ENCODE measurements at places on chromosomes 5 and 9.

DNA sequence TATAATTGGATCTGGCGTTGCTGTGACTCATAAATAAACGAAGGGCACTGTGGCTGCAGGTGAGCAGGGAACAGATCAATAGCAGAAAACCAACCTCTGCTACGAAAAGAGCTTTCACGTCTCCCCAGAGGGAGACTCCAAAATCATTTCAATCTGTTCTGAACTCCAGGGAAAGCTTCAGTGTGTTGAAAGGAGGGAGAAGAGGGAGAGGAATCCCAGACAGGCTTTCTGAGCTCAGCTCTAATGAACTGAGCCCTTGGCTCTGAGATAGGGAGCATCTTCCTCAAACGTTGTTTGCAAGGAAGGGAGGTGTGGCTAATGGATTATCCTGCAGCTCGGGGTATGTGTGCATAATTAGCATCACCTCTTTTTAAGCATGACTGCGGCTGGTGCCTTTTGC is 288.0 kb upstream of the IRX4 start:
- no peak for DNase-seq

DNA sequence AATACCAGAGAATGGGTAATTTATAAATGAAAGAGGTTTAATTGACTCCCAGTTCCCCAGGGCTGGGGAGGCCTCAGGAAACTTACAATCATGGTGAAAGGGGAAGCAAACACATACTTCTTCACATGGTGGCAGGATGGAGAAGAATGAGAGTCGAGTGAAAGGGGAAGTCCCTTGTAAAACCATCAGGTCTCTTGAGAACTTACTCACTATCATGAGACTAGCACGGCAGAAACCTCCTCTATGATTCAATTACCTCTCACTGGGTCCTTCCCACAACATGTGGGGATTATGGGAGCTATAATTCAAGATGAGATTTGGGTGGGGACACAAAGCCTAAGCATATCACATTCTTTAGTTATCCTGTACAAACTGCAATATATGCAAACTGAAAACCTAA is 609.4 kb downstream of the MTRR start:
- no peak for DNase-seq

DNA sequence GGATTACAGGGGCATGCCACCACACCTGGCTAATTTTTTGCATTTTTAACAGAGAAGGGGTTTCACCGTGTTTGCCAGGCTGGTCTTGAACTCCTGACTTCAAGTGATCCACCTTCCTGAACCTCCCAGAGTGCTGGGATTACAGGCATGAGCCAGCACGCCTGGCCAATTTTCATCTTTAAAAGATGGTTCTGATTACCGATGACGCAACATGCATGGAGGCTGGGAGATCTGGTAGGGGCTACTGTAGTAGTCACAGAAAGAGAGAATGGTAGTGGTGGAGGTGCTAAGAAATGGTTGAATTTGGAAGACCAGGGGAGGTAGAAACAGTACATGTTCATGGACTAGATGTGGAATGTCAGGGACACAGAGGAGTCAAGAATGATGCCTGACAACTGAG is 22.4 kb upstream of the RETREG1 start:
- no peak for DNase-seq

DNA sequence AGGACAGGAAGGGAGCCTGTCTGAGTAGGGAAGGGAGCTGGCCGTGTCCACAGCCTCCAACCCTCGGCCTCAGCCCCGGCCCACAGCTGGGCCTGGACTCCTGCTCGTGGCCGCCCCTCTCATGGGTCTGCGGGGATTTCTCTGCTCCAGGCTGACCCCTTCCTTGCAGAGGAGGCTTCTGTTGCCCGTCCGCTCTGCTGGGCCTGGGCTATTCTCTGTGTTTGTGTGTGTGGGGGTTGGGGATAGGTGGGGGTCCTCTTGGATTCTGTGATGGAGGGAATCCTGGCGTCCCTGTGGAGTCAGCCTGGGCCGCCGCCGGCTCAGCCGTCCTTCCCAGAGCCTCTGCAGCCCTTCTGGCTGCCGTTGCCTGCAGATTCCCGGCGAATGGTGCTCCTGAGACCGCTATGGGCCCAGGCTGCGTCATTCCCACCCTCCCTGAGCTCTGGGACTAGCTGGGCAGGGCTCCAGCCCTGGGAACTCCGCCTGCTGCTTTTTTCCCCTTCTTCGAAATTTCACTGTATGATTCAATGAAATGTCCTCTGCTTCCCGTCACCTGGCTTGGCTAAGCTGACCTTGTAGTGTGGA is 64.2 kb downstream of the FGF18 start:
- DNase-seq: no peak

GRCh38 chr9:76218886-76219445 is 175.3 kb downstream of the RFK start:
- DNase-seq: no peak

- DNase-seq: no peak
These were observed 157.4 kb downstream of the TTLL11 start for GRCh38 chr9:121935739-121936138.

DNA sequence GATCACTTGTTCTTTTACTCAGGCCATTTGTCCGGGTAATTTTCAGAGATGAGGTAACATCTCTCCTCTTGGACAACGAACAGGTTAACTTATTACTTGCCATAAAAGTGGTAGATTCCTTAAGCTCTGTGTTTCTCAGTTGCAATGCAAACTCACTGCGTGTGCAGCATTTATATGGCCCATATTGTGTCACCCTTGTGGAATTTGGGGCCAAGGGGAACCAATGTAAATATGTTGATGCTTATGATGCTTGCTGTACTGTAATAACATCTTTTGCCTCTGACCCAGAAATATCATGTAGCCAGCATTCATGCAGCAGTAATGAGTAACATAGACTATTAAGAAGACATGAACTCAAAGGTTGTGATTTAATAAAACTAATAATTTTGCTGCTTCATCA is 175.8 kb downstream of the ADAMTS6 start:
- no peak for DNase-seq

- DNase-seq: no peak
These were observed 69.1 kb upstream of the GABRA1 start for GRCh38 chr5:161778796-161779195.

DNA sequence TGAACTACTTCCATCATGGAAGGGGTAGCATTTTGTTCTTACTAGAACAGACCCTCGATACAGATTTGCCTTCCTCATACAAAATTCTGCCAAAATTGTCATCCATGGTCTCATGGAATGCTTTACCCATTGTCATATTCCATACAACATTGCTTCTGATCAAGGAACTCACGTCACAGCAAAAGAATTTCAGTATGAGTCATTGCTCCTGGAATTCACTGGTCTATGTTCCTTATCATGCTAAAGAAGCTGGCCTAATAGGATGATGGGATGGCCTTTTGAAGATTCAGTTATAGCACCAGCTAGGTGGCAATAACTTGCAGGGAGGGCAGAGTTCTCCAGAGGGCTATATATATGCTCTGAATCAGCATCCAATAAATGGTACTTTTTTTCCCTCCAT is 18.2 kb upstream of the FNIP1 start:
- DNase-seq: no peak

DNA sequence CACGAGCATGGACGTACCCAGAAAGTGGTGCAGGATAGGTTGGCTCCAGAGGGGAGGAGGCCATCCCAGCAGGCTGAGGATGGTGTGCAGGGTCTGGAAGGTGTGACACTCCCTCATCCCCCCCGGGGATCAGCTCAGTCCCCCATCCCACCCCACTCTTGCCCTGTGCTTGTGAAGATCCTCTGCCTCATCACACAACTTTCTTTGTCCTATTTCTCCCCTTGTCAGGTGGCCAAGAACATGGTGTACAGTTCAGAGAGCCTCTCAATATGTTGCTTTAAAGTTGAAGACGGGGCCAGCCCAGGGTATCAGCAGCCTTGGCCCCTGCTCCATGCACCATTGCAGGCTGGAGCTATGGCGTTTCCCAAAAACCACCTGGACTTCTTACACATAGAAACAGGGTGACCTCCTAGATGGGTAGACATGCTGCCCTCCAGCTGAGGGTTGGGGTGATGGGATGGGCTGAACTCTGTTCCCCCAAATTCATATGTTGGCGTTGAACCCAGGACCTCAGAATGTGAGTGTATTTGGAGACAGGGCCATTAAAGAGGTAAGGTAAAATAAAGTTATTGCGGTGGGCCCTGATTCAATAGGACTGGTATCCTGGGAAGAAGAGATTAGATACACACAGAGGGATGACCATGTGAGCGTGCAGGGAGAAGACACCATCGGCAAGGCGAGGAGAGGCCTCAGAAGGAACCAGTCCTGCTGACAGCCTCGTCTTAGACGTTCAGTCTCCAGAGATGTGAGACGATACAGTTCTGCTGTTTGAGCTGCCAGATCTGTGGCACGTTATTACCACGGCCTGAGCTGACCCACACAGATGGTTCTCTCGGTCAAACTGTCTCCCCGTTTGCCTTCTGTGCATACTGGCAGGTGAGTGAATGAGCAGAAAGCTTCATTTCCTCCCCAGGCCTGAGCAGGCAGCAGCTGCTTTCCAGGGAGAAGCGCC is 272.5 kb downstream of the GADD45G start:
- DNase-seq: no peak

- no peak for DNase-seq
These were observed 584 bp upstream of the PIP5K1B start for GRCh38 chr9:68704498-68704813.

GRCh38 chr9:35905912-35906679 is at the start of gene HRCT1:
Gene HRCT1 (plus strand): TSS chr9:35906202. CDS start chr9:35906288, 86 bp downstream.
- DNase-seq: no peak

DNA sequence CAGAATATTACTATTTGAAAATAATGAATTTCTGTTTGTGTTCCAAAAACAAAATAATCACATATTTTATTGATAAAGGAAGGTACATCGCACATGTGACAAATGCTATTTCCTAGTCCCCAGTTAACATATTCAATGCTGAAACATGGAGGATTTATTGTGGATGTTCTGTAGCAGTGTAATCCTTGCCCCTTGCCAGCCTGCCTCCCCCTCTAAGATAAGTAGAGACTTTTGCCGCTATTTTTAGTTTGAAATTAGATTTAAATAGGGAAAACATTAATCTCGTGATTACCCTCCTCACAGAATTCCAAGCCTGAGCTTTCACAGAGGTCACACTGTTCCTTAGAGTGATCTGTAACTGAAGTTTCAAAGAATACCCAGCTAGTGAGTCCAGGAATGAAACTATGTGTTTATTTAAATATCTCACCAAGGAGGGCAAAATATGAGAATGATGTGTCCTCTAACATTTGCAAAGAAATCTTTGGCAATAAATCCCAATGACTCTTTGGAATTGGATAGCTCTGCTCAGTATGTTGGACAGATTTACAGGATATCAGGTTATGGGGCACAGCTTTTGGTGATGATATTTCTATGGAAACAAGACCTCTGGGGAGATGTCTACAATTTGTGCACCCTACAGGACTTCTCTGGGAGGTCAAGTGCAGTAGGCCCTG is 17.3 kb downstream of the CTXN3 start:
- no peak for DNase-seq

DNA sequence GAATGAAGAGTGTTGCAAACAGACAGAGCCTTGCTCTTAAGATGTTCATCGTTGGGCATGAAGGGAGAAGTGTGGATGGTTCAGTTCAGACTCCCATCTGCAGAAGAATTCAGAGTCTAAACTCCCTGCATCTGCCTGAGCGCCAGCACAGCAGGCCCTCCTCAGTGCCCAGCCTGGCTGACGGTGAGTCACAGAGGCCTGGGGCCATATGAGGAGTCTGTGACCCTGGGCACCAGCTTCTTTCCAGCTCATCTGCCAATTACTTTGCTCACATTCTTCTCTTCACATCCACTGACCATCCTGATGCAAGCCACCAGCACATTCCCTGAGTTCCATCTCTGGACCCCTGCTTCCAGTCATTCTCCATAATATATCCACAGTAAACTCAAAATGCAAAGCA is 401.1 kb upstream of the TRPC7 start:
- DNase-seq: no peak

GRCh38 chr5:174008922-174009321 is 20.0 kb downstream of the C5orf47 start:
- no peak for DNase-seq

DNA sequence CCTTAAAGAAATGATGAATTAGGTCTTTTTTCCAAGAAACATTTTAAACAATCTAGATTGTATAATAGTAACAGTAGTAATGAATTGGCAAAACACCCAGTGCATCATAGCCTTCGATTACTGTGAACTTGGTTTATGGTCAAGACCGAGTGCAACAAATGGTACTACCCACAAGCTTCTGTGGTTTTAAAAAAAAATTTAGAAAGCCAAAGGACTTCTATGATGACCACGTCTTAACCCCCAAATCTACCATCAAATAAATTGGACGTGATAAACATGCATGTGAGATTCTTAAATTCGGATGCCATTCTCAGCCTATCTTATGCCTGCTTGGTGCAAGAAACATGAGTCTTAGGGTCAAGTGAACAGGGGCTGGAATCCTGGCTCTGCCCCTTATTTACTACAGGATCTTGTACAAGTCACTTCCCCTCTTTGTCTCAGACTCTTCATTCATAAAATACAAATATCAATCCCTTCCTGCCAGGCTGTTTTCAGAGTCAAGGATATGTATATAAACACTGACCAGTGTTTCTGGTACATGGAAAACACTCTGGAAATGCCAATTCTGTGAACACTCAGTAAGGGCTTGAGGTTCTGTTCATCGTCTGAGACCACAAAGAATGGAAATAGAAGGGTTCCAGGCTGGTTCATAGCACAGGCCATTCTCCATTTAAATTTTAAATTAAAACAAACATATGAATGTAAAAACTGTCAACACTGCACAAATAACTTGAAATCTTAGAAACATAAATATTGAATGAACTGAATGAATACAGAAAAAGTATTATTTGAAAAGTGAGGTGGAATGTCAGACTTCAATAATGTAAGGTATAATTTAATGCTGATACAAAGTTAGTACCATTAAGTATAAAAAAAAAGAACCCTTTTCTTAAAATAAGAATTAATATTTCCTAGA is 107.8 kb downstream of the NR6A1 start:
- DNase-seq: no peak

DNA sequence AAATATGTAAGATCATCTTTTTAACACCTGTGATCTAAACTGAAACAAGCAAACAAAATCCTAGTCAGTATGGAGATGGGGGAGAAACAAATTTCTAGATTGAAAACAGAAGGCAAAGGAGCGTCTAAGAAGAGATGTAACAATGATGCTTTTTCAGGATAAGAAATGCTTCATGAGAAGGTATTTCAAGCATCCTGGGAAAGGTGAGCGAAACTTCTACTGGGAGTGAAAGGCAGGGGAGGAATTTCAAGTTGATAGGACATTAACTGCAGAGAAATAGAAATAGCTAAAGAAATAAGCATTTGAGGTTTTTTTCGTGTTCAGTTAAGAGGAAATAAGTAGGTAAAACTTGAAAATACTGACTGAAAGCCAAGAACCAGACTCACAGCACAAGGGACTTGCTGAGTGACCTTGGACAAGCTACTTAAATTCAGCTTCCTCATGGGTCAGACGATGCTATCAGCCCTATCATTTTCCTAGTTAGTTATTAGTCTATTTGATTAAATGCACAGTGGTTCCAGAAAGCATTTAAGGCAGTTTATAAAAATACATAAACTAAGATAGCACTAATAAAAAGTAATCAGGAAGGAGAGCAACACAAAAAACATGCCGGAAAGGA is 406.3 kb downstream of the PDE4D start:
- DNase-seq: no peak

DNA sequence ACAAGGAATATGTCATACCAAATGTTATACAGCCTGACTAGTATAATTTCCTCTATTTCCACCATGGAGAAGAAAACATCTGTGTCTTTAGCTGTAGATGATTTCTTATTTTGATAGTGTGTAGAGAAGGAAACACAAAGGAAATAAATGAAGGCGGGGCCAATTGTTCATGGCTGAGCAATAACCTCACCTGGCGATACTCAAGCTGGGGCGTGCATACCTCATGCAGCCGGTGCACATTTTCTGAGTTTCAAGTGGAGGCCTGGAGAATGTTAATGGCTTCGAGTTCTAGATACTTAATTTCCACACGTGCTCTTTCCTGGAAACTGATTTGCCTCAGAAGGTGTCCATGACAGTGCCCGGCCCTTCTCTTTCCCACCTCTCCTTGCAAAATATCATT is 127.4 kb upstream of the TAF11L2 start:
- DNase-seq: no peak

Data from BE2C (cell line).